ENCODE measurements at places on chromosomes 2 and 18. TPM values are rescaled to one million over a fixed set of nuclear protein-coding genes. Genes with fewer than 3 reads are reported as not detected.

DNA sequence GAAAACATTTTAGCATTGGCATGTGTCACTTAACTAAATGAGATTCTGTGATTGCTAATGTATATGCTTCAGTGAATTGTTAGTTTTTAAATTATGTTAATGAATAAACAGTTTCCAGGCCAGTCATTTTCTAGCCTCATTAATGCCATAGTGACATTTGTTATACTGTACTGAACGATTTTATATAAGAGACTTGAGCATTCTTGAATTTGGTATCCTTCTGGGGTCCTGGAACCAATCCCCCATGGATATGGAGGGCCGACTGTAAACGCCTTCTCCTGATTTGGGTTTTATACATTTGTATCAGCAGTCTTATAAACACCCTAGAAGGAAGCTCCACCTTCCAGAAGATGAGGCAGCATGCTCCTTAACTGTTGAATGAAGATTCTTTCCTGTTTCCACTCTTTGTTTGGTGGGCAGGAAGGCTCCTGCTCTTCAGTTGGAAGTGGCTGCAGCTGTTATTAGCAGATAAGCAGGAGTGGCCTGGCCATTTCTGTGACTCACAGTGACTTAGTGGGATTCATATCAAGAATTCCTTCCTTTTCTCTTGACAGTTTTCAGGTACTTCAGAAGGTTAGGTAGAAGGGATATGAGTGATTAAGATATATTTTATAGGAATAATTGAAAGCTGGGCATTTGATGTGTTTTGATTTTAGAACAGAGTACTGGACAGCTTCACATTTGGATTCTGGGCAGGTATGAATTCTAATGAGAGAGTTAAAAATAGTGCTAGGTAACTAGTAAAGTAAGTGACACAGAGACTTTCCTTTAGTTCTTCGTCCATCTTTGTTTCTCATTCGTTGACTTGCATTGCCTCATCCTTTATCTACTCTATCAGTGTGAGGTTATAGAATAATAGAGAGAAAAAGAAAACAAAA lies 124.9 kb downstream of the PLCL1 start:
- DNase-seq = no peak

GRCh38 chr2:54687595-54688152 lies 35.8 kb upstream of the EML6 start:
- no peak for DNase-seq

GRCh38 chr2:240478346-240479110 lies 43.1 kb downstream of the GPC1 start:
- DNase-seq = no peak

GRCh38 chr18:39200153-39200552 lies 1634.6 kb upstream of the CELF4 start:
- no peak for DNase-seq

DNA sequence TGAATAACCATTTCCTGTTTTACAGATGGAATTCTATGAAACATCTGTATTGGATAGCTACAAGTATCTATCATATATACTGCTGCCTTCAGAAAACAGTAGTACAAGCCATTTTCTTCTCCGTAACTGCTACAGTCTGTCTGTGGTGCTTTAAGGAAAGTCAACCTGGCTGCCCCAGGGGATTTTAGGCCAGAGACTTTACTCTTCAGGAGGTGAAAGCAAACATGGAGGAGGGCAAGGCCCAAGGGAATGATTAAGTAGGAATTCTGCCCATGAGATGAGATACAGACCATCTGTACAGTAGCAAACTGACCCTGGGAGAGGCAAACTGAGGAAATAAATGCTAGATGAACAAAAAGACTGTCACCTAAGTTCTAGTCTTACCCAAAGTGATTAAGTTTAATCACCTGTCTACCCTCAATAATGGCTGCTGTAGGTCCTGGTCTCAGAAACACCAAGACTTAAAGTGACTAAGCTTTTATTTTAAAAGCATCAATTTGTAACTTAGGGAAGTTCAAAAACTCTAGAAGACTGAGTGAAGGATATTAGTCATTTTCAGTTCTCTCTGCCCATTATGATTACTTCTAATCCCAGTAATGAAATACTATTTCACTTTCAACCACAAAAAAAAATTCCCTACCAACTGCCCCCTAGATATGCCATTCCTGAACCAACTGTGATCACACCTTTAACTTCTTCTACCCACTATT lies 14.8 kb downstream of the MBD2 start:
- no peak for DNase-seq

ZNF385B gene
- 3.4 TPM for total RNA-seq

- DNase-seq = no peak
Observed at GRCh38 chr18:48988508-48989303, 37.9 kb upstream of the SMAD7 start.

- no peak for DNase-seq
Observed at GRCh38 chr18:43648002-43648401, 370.7 kb upstream of the SYT4 start.

- no peak for DNase-seq
Observed at GRCh38 chr2:110910423-110910822, 178.1 kb downstream of the ACOXL start.

B3GNT7 gene
- total RNA-seq = 0.79 TPM

EEF1B2 gene
- total RNA-seq = 614 TPM

GRCh38 chr2:169965495-169965894 lies 138.2 kb downstream of the UBR3 start:
- DNase-seq = no peak

DNA sequence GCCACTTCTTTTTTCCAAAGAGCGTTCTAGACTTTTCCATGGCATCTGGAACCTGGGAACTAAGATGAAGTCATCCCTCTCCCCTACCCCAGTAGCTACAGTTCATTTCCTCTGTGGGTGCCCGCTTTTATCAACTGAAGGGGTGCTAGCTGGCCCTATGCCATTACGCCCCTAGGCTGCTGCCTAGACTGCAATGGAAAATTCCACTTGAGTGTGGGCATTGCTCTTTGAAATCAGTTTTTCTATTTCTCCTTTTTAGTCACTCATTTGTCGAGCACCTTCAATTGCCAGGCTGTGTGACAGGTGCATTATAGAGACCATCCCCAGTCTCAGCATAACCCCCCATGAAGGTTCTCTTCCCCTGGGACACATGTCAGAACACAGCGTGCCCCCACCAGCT lies 7.3 kb downstream of the TEX51 start:
- DNase-seq = no peak

TDRD15 gene
- not detected for total RNA-seq

SETBP1 gene
- total RNA-seq = 38.9 TPM

GRCh38 chr18:11728249-11728648 lies 39.2 kb downstream of the GNAL start:
- no peak for DNase-seq

- no peak for DNase-seq
Observed at GRCh38 chr2:101796825-101797600, 99.5 kb downstream of the MAP4K4 start.

DNA sequence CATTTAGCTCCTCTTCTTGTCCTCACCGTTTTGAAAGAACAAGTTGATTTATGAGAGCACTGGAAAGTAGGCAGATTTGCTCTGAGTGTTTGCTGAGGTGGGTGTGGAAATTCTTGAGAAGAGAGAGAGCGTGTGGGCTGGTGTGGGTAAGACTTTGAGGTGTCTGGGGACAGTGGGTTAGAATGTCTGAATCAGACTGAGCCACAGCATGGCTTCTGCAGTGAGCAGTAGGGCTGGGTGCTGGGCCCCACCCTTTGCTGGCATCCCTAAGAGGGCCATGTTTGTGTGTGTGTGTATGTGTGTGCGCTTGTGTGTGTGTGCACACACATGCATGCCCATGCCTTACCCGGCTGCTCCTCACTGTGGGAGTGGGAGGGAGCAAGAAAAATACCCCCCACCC lies 63.7 kb downstream of the COPS8 start:
- DNase-seq = no peak

FBLN7 gene
- total RNA-seq = 21.4 TPM

GRCh38 chr2:232483923-232484627 lies 3.6 kb downstream of the ECEL1 start:
- DNase-seq = no peak

DNA sequence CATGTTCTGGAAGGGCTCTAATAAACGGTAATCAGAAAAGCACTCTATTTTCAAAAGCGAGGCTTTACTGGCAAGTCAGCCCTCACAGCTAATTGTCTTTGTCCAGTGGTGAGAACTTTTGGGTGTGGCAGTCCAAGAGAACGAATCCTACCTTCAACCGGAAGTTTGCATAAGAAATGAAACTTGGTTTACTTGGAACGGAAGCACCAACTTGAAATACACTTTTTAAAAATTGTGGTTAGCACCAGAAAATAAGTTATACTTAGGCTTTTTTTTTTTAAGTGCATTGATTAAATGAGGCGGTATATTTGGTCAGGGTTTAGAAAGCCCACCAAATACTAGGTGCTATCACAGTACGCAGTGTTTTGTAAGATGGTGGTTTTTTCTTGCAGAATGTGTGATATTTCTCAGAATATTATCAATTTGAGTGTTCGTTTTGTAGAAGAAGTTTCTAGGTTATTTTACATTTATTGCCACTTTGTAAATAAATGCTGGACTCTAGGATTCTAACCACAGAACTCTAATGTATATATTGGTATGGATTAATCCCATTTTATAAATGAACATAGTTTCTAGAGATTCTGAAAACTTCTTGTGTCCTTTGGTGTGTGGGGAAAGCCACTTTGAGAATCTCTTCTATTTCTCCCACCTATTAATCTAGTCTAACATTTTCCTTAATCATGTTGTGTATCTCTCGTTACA lies 1.2 kb downstream of the MYL12A start:
- no peak for DNase-seq

DNA sequence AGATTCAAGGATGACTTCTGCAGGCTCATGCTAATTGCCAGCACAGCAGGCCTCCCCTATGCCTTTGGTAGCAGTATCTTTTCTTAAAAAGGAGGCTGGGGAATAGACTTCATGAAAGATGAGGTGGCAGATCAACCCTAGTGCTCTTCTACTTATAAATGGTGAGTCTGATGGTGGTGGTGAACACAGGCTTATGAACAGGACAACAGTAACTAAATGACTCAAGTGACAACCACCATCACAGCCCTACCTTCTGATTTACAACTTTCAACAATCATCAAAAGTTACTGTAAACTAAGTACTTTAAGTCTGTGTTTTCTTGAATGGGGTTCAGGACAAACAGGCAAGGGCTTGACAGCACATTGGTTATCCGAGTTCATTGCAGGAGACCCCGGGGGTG lies 39.3 kb downstream of the PAIP2B start:
- DNase-seq = no peak

DNA sequence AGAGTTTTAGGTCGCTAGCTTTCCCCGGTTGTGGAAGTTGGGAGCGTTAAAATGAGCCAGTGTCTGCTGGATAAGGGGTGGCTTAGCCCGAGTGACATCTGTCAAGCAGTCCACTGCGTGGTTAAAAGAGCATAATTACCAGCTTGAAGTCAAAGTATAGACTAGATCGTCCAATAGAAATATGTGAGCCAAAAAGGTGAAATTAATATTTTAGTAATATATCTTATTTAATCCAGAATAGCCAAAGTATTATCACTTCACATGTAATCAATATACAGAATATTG lies 654 bp downstream of the COMMD1 start:
- no peak for DNase-seq

GRCh38 chr2:134282629-134283400 lies 28.9 kb downstream of the MGAT5 start:
- DNase-seq = no peak

DNA sequence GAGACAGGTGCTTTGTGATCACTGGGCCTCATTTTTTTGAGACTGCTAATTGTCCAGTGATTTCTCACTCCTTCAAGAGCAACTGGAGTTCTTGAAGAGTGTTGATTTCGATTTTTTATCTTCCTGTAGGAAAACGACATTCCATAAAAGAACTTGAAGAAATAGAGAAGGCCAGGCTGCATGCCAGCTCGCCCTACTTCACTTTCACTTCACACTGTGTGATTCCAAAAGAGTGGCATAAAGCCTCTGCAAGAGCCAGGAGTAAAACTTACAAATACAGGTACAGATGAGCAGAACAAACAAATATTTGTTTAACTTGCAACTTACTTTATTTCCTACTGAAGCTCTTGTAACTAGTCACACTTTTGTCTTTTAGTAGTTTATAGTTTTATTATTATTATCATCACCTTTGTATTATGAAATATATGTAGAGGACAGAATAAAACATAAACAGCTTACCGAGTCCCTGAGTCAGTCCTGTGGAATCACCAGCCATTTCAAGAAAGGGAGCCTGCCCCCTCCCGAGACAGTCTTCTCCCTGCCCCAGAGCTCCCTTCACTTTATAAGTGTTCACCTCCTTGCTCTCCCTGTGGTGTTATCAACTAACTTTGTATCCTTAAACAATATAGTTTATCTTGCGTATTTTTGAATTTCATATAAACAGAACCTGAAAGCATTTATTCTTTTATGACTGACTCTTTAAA lies 8.7 kb downstream of the FAM228A start:
- DNase-seq = no peak

GRCh38 chr2:193542762-193543161 lies 1348.0 kb upstream of the TMEFF2 start:
- DNase-seq = no peak
